ENCODE measurements at places on chromosomes 7 and 10.
A peak's percentile ranks its signal among the peaks of the same experiment; 100 is the strongest.

DNA sequence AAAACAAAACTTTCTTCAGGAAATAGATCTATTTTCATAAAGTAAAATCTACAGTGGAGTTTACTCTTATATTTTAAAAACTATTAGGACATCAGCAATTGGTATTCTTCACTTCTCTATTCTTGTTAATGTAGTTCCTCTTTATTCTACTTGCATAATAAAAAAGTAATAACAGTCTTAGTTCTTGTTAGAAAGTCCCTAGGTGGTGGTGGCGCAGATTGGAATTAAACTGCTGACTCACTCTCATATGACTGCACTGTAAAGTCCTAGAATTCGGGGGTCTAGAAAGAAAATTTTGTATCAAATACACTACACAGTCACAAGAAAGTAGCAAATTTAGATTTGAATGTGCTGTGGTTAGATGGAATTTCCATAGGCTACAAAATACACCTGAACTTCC lies 44.6 kb upstream of the TES start:
- DNase-seq: no peak

DNA sequence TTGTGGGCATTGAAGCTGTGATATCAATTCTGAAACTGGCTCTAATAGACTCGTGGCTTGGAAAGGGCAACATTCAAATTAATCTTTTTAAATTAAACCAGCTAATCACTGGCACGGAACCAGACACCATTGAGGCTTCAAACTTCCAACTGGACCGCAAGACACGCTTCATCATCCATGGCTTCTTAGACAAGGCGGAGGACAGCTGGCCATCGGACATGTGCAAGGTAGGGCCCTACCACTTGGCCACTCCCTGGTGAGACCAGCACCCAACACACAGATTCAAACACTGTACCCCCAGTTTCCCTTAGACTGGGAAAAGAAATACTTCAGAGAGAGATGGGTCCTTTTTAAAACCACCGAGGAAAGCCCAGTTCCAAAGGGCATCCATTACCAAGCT lies 5.1 kb downstream of the PNLIPRP2 start:
- no peak for DNase-seq

- no peak for DNase-seq
Measured at GRCh38 chr10:100192350-100192749, 6.5 kb upstream of the ERLIN1 start.

DNA sequence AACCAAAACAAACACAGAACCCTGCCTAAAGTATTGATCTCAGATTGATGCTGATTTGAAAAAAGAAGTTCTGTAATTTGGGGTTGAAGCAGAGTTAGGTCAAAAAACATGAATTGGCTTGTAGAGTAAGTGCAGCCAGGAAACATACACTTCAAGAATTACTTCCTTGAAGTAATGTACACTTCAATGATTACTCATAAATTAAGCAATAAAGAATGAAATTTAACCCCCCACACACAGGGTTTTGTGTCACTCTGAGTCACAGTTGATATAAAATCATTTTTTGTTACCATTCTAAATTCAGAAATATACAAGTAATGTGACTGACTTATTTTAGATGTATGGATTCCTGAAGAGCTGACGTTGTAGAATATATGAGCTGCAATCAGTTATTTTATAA lies 622.2 kb downstream of the POM121L12 start:
- DNase-seq: peak; percentile 22

DNA sequence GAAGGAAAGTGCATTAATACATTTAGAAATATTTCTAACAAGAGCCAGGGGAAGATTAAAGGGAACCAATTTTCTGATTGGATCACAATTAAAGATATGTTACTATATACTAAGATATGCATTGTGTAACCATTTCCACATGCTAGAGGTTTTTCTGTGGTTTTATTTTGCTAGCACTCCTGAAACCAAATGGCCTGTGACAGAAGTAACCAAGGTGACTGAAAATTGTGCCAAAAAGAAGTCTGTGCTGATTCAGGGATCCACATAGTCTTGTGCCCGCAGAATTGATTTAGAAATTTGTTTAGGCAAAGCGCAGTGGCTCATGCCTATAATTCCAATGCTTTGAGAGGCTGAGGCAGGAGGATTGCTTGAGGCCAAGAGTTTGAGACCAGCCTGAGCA lies 1.8 kb downstream of the CC2D2B start:
- DNase-seq: no peak

DNA sequence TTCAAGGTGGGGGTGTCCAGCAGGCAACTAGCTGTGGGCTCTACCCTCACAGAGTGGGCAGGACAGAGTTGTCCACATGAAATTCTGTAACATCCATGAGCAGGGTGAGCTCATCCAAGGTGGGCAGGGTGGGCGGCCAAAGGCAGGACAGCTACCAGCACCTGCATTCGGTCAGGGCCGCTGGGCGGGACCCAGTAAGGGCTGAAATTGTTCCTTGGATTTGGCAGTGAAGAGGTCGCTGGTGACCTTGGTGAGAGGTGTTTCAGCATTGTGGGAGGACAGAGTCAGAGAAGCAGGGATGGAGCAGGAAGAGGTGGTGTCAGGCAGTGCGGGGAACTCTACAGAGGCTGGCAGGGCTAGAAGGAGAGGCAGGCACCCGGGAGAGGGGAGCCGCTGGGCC lies 23.9 kb downstream of the ADCYAP1R1 start:
- no peak for DNase-seq

DNA sequence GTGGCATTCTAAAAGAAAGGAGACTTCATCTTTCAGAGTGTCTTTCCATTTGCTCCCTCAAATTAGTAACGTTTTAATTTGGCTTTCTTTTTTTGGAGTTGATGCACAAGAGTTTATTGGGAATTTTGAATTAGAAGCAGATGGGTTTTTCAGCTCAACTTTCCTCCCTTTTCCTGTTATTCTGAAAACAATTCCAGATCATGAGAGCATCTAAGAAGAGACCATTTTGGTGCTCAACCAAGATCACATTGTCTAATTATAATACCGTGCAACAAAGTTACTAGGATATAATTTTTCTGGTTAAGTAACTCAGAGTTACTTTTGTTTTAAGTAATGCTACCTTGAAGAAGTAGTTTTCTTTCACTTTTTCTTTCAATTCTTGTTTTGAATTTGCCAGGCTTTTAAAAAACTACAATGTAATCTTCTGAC lies 396.6 kb upstream of the KLF6 start:
- no peak for DNase-seq

GRCh38 chr7:51295440-51296245 lies 21.0 kb downstream of the COBL start:
- DNase-seq: no peak

GRCh38 chr10:45368181-45368580 lies 5.8 kb upstream of the ALOX5 start:
- DNase-seq: no peak

- DNase-seq: no peak
Measured at GRCh38 chr10:132566892-132567291, 29.3 kb downstream of the INPP5A start.

DNA sequence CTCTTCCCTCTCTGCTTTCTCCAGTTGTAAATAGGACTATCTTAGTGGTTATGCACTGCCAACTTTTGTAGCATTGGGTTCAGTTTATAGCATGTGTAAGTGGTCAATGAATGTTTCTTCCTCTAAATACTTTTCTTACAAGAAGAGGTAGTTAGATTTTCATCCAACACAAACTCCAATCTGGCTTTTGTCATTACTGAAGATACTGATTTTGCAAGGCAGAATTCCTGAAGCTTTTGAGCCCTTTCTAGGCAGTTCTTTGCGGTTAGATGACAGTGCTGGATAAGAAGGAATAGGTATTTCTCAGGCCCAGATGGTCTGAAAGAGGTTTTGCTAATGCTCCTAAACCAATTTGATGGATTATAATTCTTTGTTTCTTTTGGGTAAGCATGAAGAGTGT lies 60.5 kb downstream of the BICC1 start:
- no peak for DNase-seq

DNA sequence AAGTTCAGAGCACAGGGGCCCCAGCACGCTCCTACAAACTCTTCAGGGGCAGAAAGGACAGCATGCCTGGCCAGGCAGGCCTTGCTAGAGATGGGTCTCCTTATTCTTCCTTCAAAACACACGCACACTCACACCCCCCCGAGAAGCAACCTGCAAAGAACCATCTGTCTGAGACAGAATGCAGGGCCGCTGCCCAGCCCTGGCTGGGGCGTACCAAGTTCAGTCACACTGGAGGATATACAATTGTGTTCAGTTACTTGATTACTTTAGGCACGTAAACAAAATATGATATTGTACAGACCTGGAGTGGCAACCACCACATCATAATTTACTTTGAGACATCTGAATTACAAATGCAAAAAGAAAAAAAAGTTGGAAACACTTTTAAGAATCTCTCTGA lies 5.7 kb downstream of the FAM53B start:
- DNase-seq: no peak

DNA sequence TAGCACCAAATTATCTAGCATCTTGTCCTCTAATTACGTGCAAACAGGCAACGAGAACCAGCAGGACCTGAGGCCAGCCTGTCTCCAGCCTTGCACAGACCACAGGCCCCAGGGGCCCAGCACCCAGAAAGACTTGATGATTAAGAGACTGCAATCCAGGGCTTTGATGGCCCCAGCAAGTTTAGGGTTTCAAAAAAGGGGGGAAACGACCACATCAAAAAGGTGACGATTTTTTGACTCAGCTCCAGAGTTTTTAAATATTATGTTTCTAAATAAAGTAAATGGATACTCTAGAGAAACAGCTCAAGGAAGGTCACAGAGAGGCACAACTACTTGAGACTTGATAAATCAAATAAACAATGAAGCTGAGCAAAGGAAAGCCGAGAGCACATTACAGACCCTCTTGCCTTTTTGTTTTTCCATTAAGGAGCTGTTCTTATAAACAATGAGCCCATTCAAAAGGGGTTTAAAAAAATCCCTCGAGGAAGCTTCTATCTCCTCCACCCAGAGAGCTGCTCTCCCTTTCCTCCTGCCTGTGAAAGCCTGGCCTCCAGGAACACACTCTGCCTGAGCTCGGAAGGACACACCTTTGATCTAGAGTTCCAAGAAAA lies 44.1 kb downstream of the GLI3 start:
- DNase-seq: no peak

DNA sequence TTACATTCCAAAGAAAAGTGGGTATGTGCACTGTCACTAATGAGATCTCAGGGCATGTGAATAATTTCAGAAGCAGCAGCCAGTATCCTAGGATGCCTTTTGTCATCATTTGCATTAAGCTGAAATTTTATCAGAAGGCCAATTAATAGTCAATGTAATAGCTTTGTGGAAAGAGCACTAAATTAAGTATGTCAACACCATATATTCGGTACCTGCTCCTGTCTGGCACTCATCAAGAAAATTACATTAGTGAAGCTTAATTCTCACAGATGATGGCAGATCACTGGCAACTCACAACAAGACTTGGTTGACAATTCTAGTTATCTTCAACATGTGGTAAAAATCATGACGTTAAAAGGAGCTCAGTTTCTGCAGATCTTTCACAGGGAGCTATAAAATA lies 271.4 kb downstream of the PARD3 start:
- no peak for DNase-seq

GRCh38 chr10:78177491-78178185 lies 144.0 kb downstream of the RPS24 start:
- DNase-seq: no peak

DNA sequence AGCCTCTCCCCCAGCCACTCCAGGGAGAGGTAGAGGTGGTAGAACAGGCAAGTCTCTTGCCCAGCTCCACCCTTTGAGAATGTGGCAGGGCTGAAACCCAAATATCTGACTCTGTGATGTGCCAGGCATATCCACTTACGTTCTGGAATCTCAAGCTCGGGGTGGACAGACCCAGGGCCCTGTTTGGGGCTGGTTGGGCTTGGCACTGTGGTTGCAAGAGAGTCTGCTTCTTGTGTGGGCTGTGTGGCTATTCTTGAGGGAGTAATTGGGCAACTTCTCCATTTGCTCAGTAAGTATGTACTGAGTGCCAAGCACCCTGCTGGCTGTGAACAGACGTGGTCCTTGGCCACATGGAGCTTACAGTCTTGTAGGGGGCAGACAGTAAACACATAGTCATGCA lies 4.7 kb downstream of the UBTD1 start:
- DNase-seq: no peak

All from RWPE1 (cell line).